ENCODE measurements at places on chromosomes 5 and 9. TPM values are rescaled to one million over a fixed set of nuclear protein-coding genes. Genes with fewer than 3 reads are reported as not detected.

The FCN2 gene
- not detected for total RNA-seq

The CDKN2A gene
- total RNA-seq = 18.5 TPM

The NAIP gene
- total RNA-seq = 2.0 TPM

The OGN gene
- not detected for total RNA-seq

The LAMC3 gene
- total RNA-seq = 0.07 TPM

The CD74 gene
- total RNA-seq = 9.1 TPM

The SPATA9 gene
- total RNA-seq = 0.28 TPM

The STPG3 gene
- total RNA-seq = not detected

The NPR3 gene
- 2.0 TPM for total RNA-seq

The PHPT1 gene
- total RNA-seq = 144 TPM

The DBH gene
- total RNA-seq = not detected

The SUB1 gene
- 235 TPM for total RNA-seq

The HRH2 gene
- not detected for total RNA-seq

The PCDH1 gene
- total RNA-seq = 60.9 TPM

The KIF3A gene
- 5.1 TPM for total RNA-seq

The CD72 gene
- total RNA-seq = 0.56 TPM

The CDH18 gene
- 0.23 TPM for total RNA-seq

The C9orf43 gene
- 0.35 TPM for total RNA-seq

The CARTPT gene
- total RNA-seq = not detected

The LVRN gene
- total RNA-seq = 0.49 TPM

The GABRA1 gene
- not detected for total RNA-seq

The SH2D3C gene
- total RNA-seq = not detected

The SIT1 gene
- total RNA-seq = not detected

The NR4A3 gene
- 0.21 TPM for total RNA-seq

The XPA gene
- total RNA-seq = 8.5 TPM

The KCNMB1 gene
- not detected for total RNA-seq

The MYORG gene
- total RNA-seq = 17.6 TPM

The ISL1 gene
- 3.6 TPM for total RNA-seq

The ARAP3 gene
- 11.6 TPM for total RNA-seq

The SMC2 gene
- 18.9 TPM for total RNA-seq

Measured in airway epithelial cell (primary cell).